T-helper 17 cell (primary cell): ENCODE measurements at places on chromosomes 12 and 14. TPM values are rescaled to one million over a fixed set of nuclear protein-coding genes. Genes with fewer than 3 reads are reported as not detected.

- peaks cover 2% of the 10 kb centered on the region for H3K36me3 ChIP-seq
- peaks cover 5% of the 10 kb centered on the region for H3K4me1 ChIP-seq
- DNase-seq = peak; percentile 8
- H3K27me3 ChIP-seq = no peaks in the 10 kb centered on the region
- peak within 1 kb of the TSS; percentile 74 for H3K27ac ChIP-seq
These were observed at the start of gene CDKL1 for GRCh38 chr14:50396631-50397389. TSS of gene CDKL1 (minus strand) at chr14:50396881. CDS start at chr14:50395868, 1,013 bp downstream.

GRCh38 chr14:34147461-34147860 lies 196.6 kb upstream of the EGLN3 start:
- no peaks in the 10 kb centered on the region for H3K27me3 ChIP-seq
- no peak overlapping the region for H3K27ac ChIP-seq
- no peaks in the 10 kb centered on the region for H3K4me1 ChIP-seq
- H3K36me3 ChIP-seq = no peaks in the 10 kb centered on the region
- DNase-seq = no peak

GRCh38 chr14:99157246-99157645 lies 114.8 kb downstream of the BCL11B start:
- H3K36me3 ChIP-seq = peaks cover 2% of the 10 kb centered on the region
- no peaks in the 10 kb centered on the region for H3K27me3 ChIP-seq
- no peaks in the 10 kb centered on the region for H3K4me1 ChIP-seq
- DNase-seq = no peak

GRCh38 chr12:106580671-106581508 lies 1.9 kb upstream of the RFX4 start:
- peaks cover 20% of the 10 kb centered on the region for H3K4me1 ChIP-seq
- peaks cover 82% of the 10 kb centered on the region for H3K27me3 ChIP-seq
- no peak overlapping the region for H3K27ac ChIP-seq
- DNase-seq = no peak
- H3K36me3 ChIP-seq = peaks cover 8% of the 10 kb centered on the region

DNA sequence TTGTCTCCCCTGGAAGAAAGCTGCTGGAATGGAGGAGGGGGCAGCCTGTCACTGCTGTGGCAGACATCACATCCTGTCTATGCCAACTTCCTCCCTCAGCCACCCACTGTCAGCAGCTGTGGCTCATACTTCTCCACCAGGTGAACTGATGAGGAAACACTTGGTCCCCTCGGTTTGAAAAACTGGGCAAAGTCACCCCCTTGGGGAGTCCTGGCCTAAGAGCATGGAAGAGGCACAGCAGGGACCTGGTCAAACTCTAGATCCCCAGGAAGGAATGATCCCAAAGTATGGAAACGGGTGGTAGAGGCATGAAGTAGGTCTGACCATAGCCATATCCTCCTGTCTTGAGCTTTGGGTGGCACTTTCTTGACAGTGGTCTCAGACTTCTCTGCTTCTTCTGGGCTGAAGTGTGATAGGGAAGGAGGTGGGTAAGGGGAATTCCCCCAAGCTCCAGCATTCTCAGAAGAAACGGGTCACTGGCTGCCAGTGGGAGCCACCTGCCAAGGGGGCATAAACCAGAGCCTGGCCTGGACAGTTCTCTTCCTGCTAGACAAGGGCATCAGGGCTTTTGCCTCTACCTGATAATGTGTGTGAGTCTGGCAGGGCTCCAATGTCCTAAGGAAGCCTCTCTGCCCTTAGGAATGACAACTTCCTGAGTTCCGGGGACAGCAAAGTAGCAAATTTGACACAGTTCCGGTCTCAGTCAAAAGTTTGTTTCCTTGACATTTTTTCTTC lies 36.0 kb downstream of the FMNL3 start:
- H3K27ac ChIP-seq = peak overlapping the region; percentile 98
- H3K27me3 ChIP-seq = no peaks in the 10 kb centered on the region
- peak overlapping the region; percentile 84 for H3K4me3 ChIP-seq
- H3K36me3 ChIP-seq = no peaks in the 10 kb centered on the region
- peaks cover 56% of the 10 kb centered on the region for H3K4me1 ChIP-seq

- peak overlapping the region; percentile 93 for H3K4me3 ChIP-seq
- H3K4me1 ChIP-seq = peaks cover 52% of the 10 kb centered on the region
- peak overlapping the region; percentile 97 for H3K27ac ChIP-seq
- DNase-seq = peak; percentile 47
These were observed 201.9 kb upstream of the FOXN3 start for GRCh38 chr14:89618811-89619551.

DNA sequence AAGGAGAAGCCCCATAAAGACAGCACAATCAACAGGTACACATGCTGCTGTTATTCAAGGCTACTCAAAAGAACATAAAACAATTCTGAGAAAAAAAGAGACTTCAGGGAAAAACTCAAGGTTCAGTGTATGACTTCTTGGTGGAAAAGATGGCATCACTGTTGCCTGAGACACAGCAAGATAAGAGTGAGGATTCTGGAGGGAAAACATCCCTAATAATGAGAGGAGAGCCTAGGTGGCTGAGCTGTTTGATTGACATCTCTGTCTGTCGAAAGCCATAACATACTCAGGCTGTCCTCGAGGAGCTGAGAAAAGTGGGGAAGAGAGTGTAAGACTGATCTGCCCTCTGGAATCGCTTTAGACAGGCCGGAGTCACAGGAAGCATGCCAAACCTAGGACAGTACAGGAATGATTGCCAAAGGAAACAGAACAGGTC lies 193.4 kb upstream of the AMIGO2 start:
- H3K27ac ChIP-seq = no peak overlapping the region
- H3K4me1 ChIP-seq = peaks cover 53% of the 10 kb centered on the region
- H3K27me3 ChIP-seq = no peaks in the 10 kb centered on the region
- no peak overlapping the region for H3K4me3 ChIP-seq
- DNase-seq = no peak

DNA sequence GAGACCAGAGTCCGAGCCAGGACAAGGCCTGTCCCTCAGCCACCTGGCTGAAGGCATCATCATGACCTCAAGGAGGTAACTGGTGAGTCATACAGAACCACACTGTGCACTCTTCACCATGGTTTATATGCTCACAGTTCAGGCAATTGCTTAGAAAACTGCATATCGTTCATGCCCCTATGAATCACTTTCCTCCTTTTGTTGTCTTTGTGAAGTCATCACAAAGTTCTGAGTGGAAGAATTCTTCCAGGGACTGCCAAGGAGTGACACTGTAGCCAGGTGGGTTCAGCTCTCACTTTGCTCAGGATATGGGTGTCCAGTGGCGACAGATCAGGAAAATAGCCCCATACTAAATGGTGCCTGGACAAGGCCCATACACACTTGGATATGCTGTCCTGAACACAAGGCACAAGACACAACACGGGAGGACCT lies 92.5 kb downstream of the DPF3 start:
- no peak overlapping the region for H3K27ac ChIP-seq
- H3K4me3 ChIP-seq = no peak overlapping the region
- DNase-seq = no peak

FGF23 gene
- not detected for total RNA-seq

SPTB gene
- total RNA-seq = 8.4 TPM
